ENCODE measurements at places on chromosomes 3 and 15.

GRCh38 chr15:66220601-66221000, 32.9 kb downstream of the MEGF11 start:
- no peak for DNase-seq

DNA sequence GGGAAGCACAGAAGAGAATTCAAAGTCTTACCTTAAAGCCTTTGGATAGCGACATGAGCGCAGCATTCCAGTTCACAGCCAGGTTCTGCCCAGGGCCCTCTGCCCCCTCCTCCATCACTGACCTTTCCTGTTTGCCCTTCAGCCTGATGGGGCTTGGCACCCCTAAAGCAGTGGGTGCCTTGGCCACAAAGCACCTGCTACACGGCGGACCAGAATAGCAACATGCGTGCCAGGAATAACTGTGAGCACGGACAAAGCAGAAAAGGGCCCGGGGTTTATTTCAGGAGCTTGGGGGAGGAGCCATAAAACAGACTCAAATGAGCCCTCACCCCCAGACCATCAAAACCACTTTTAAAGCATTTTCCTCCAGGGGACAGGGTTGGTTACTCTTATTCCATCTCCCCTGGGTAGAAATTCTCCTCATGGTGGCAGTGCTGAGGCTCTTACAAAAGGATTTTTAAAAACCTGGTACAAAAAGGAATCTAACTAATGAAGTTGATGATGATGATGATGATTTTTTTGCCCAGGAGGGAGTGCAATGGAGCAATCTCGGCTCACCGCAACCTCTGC, 135.4 kb downstream of the KLF13 start:
- no peak for DNase-seq

GRCh38 chr3:173826901-173827609, 429.5 kb downstream of the NLGN1 start:
- DNase-seq: no peak

- peak; percentile 10 for DNase-seq
Measured at GRCh38 chr15:82043796-82044372, 1.9 kb downstream of the MEX3B start.

DNA sequence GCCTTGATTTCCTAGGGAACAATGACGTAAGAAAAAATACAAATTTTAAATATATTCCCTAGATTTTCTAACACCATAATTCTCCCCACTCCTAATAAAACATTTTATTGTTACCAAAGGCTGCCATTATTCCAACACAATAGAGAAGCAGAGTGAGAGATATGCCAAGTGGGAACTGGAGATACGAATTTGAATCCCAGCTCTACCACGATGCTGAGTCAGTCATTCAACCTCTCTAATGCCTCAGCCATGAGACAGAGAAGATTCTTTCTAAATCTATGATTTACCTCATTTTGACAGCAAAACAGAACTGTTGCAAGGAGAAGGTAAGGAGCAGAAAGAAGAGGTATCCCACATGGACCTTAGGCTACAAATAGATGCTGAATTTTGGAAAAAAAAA, 112.5 kb downstream of the IGF2BP2 start:
- DNase-seq: no peak

DNA sequence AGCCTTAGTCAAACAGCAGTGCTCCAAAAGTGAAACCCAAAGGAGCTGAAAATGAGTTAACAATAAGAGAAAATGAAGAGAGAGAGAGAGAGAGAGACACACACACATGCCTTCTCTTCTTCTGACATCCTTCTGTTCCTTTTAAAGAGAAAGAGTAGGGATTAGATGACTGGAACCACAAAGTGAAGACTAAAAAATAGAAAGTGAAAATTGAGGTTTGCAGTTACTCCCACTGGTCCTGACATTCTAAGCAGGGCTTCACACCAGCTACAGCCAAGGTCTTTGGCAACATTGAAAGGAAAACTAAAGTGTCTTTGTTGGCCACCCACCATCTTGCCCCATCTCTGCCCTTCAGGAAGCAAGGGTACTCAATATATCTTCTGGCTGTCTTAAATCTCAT, 59.2 kb downstream of the USP50 start:
- no peak for DNase-seq

DNA sequence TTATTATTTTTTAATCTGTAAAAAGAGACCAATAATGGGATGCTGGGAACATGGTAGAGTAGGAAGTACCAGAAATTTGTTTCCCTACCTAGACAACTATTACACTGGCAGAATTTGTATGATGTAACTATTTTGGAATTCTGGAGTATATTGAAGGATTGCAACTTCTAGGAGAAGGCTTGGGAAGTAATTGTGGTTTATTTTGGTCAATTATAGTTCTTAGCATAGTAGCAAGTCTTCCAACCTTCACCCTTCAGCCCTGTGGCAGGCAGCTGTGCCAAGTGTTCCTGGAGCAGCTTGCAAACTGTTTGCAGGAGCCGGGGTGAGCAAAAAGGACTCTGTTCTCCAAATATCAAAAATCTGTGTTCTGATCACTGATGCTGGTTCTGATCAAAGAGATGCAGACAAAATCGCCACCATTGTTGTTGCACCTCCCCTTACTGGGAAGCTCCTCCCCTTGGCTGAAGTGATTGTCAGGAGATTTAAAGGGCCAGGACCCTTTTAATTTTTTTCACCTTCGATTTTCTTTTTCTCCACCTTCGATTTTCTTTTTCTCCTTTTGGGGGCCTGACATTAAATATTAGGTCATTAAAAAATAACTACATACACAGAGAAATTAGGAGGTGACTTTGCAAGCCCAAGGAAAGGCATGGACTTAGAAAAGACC, 363.3 kb downstream of the SLC9A9 start:
- no peak for DNase-seq
